RWPE2 (cell line): ENCODE measurements at places on chromosomes 2 and 18.

DNA sequence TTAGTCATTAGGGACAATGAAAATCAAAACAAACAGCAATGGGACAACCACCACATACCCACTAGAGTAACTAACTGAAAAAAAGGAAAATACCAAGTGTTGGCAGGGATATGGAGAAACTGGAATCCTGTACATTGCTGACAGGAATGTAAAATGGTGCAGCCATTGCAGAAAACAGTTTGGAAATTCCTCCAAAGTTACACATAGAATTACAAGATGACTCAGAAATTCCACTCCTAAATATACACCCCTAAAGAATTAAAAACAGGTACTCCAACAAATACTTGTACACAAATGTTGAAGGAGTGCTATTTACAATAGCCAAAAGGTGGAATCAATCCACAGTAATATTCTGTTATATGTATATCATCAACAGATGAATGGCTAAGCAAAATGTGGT, 110.9 kb downstream of the ROCK1 start:
- DNase-seq: no peak

DNA sequence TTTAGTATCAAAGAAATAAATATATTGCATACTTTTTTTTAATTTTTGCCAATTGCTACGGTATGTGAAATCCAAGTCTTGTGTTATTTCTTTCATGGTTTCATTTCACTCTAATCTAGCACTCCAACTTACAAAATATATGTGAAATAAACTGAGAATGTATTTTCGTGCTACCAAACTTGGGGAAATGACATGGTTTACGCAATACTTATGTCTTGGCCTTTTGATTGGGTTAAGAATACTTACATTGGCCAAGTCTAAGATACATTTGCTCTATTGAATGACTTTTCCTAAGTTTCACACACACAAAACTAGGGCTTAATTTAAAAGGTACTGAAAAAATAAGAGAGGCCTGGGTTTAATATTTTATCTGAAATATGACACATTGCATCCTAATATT, 80.5 kb downstream of the VRK2 start:
- no peak for DNase-seq

GRCh38 chr2:134021830-134022524, 231.9 kb upstream of the MGAT5 start:
- DNase-seq: no peak

GRCh38 chr2:72147303-72147971, at the start of gene CYP26B1:
Gene CYP26B1, minus strand, starts transcription at chr2:72147862. Its CDS starts 28 bp downstream, at chr2:72147834.
- peak; percentile 58 for DNase-seq

DNA sequence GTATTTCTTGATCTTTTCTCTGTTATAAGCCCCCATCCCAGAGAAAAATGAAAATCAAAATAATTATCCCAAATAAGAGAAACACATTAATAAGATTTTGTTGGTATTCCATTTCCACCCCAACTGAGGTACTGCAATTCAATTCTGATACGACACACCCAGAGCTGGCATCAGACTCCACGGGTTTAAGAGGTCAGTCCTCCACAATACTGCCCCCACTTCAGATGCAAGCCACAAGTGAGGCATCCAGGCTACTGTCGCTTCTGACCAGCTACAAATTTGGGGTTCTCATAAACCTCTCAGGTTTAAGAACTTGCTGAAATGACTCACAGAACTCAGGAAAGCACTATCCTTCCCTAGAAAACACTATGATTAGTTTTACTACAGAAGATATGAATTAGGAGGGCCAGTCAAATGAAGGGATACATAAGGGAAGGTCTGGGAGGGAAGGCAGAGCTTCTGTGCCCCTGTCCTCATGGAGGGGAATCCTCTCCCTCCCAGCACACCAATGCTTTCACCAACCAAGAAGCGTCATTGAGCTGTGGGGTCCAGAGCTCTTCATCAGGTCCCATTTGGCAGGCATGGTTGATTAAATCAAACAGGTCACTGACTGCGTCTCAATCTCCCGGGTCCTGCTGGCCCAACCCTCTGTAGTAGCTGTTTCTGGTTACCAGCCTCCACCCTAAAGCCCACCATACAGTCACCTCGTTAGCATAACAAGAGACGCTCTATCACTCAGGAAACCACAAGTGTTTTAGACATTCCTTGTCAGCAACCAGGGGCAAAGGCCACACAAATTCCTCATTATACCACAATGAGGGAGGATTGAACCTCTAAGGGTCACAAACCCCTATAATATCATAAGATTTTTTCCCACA, 46.2 kb downstream of the IWS1 start:
- no peak for DNase-seq

DNA sequence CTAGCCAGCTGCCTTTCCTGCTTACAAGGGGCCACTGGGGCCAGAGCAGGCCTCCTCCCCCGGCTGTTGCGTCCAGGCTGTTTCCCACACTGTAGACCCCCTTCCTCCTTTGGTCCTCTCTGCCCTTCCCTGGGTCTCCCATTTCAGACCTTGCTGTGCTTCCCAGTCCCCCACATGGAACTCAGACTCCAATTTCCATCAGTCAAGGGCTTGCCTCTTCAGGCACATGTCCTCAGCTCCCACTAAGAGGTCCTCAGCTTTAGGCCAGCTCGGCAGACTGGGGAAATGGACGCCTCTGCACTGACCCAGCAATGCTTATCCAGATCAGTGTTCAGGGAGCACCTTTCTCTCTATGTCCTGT, 98.0 kb upstream of the BZW1 start:
- no peak for DNase-seq

- DNase-seq: no peak
Measured at GRCh38 chr18:59941331-59941730, 41.5 kb downstream of the PMAIP1 start.
